Naive B cell (primary cell): ENCODE measurements at places on chromosomes 4 and X. TPM values are rescaled to one million over a fixed set of nuclear protein-coding genes. Genes with fewer than 3 reads are reported as not detected.

COX7B2 gene
- polyA plus RNA-seq = not detected

TMSB15B gene
- 38.5 TPM for polyA plus RNA-seq

UGT2B10 gene
- not detected for polyA plus RNA-seq

- peaks cover 3% of the 10 kb centered on the region for H3K36me3 ChIP-seq
- no peak overlapping the region for H3K4me3 ChIP-seq
- DNase-seq = no peak
- peaks cover 10% of the 10 kb centered on the region for H3K4me1 ChIP-seq
- H3K27ac ChIP-seq = no peak overlapping the region
- H3K27me3 ChIP-seq = peaks cover 24% of the 10 kb centered on the region
Observed at GRCh38 chr4:1062419-1062818, 50.9 kb downstream of the RNF212 start.

DNA sequence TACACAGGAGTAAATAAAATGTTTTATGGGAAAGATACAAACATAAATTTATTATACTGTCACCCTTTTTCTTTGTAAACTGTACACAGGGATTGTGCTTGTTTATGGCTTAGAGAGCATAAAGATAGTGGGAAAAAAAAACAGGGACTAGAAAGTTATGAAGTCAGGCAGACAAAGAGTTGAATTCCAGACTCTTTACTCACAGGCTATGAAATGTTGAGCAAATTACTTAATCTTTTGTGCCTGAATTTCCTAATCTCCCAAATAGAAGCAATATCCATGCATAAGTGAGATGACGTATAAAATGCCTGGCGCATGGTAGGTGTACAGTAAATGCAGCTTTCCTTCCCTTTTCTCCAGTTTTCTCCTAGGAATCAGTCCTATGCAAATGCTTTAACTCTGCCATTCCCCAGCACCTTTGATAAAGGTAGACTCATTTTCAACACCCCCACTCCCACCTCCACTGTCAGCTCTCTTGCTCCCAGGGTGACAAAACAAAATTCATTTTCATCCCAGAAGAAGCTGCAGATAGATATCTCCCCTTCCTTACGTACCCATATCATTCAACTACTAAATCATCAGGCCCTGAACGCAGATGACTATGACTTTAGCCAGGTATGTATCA lies 44.5 kb upstream of the BTC start:
- no peaks in the 10 kb centered on the region for H3K4me1 ChIP-seq
- H3K4me3 ChIP-seq = no peak overlapping the region
- DNase-seq = no peak
- peaks cover 12% of the 10 kb centered on the region for H3K27me3 ChIP-seq

- H3K4me1 ChIP-seq = no peaks in the 10 kb centered on the region
- no peak overlapping the region for H3K4me3 ChIP-seq
- no peaks in the 10 kb centered on the region for H3K27me3 ChIP-seq
- no peak overlapping the region for H3K27ac ChIP-seq
- no peak for DNase-seq
Observed at GRCh38 chr4:111717921-111718320, 427.3 kb upstream of the FAM241A start.

DNA sequence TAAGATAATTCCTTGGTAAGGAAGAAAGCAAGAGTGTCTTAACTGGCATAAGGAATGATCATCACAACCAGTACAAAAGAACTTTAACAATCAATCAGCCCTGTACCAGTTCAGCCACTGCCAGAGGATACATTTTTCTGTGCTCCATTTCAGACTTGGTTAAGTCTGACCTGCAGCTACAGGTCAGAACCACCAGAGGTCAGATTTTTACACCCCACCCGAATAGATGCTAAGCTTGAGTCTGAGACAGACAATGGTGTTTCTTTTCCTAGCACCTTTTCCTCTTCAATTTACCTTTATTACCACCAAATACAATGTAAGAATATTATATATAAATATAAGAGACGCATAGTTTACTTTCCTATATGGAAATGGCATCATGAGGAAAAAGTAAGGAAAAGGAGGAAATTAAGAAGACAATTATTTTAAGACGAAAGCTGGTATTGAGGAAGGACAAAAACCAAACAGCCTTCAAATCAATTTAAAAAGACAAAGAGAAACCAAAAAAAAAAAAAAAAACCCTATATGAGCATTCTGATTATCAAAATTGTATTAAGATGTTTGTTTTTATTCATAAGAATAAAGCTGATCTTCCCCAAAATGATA lies 215.3 kb upstream of the TTC29 start:
- no peak overlapping the region for H3K27ac ChIP-seq
- H3K27me3 ChIP-seq = peaks cover 22% of the 10 kb centered on the region
- no peak overlapping the region for H3K4me3 ChIP-seq
- H3K4me1 ChIP-seq = no peaks in the 10 kb centered on the region
- H3K36me3 ChIP-seq = no peaks in the 10 kb centered on the region
